Nephron progenitor cell (in vitro differentiated cells): ENCODE measurements at places on chromosomes 4 and X.

DNA sequence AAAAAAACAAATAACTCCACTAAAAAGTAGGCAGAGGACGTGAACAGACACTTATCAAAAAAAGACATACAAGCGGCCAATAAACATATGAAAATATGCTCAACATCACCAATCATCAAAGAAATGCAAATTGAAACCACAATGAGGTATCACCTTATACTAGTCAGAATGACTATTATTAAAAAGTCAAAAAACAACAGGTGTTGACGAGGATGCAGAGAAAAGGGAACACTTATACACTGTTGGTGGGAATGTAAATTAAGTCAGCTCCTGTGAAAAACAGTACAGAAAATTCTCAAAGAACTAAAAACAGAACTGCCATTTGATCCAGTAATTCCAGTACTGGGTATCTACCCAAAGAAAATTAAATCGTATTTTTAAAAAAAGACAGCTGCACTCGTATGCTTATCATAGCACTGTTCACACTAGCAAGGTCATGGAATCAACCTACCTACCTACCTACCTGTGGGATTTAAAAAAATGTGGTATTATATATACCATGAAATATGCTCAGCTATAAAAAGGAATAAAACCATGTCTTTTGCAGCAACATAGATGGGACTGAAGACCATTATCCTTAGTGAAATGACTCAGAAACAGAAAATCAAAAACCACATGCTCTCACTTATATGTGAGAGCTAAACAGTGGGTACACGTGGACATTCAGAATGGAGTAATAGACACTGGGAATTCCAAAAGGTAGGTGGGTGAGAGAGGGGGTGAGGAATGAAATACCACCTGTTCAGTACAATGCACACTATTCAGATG, 24.8 kb upstream of the PTPN13 start:
- DNase-seq, result no peak

DNA sequence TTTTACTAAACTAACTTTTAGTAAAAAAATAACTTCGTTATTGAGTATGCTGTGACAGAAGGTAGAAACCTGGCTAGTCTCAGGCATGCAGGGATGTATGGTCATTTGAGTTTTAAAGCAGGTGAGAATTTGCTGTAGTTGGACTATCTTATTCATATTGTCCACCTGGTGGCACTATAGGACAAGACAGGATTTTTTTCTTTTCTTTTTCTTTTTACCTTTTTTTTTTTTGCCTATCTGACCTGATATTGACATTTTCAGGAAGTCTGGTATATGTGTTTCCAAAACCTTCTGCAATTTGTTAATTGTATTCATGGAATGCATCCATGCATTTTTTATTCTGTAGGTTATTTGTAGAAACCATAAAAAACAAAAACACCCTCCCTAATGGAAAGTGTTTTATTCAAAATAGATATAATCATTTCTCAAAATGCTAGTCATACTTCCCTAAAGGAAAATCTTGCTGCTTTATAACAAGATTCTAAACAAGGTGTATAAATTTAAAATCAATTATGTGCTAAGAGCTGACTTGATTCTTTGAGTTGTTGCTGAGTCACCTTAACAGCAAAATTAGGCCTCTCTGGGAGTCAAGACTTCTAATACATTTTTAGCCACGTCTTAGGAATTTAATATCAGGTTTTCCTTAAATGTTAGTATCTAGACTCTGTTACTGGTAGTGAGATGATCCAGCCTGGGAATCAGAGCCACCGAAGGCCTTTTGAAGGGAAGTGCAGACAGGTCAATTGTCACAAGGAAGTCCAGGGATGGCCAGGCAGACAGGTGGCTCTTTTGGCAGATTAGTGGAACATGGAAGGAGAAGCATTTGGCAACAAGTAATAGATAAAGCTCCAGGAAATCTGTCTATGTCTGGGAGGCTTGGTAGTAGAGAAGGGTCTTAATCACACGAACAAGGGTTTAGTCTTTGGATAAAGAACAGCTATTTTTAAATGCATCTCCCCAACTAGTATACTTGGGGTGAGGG, 201.3 kb upstream of the GNPDA2 start:
- DNase-seq, result no peak

GRCh38 chr4:83639849-83640493, 104.1 kb downstream of the GPAT3 start:
- peak; percentile 61 for DNase-seq

- no peak for DNase-seq
These were observed 172.1 kb upstream of the MAGEE2 start for GRCh38 chrX:75957107-75957610.

DNA sequence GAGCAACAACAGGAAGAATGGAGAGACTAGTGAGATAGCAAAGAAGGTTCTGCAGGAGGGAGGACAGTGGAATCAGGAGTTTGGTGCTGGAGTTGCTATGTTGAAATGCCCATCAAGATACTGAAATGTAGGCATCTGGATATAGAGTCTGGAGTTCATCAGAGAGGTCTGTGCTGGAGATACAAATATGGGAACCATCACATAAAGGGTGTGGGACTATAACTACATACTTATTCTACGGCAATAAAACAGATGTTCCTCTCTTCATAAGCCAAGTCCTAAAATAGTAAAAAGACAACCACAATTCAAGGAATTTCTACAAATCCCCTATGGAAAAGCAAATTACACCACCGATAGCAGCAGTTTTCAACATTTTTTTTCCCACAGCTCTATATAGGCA, 1.6 kb downstream of the MED14 start:
- DNase-seq, result no peak

DNA sequence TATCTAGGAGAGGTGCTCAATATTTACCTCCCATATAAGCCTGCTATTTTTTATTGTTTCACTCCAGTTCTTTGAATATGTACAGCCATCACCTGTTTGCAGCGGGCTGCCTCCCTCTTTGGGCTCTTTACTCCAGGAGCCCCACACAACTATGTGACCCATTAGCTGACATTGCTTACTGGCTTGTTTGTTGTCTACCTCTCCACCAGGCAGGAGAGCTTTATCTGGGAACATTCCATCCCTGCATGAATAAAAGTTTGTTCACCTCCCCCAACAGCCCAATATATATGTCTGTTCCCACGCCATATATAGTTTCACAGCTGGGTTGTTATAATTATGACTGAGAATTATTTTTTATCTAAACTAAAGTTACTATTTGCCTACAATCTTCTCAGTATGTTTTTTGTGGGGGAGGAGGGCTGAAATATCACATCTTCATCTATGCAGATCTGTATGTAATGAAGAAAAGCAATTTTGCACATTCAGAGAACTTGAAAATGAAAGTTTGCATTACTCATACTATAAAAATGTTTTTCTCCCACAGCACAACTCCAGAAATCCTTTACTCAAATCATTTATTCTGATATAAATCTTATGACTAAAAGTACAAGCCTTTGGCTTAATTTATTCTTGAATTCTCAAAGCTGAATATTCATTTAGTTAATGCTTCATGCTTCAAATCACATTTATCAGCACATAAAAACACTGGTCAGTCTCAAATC, 61.2 kb upstream of the DAPP1 start:
- no peak for DNase-seq

GRCh38 chr4:96025011-96025410, 185.1 kb downstream of the PDHA2 start:
- DNase-seq, result no peak

GRCh38 chr4:19562456-19562855, 689.2 kb upstream of the SLIT2 start:
- no peak for DNase-seq

DNA sequence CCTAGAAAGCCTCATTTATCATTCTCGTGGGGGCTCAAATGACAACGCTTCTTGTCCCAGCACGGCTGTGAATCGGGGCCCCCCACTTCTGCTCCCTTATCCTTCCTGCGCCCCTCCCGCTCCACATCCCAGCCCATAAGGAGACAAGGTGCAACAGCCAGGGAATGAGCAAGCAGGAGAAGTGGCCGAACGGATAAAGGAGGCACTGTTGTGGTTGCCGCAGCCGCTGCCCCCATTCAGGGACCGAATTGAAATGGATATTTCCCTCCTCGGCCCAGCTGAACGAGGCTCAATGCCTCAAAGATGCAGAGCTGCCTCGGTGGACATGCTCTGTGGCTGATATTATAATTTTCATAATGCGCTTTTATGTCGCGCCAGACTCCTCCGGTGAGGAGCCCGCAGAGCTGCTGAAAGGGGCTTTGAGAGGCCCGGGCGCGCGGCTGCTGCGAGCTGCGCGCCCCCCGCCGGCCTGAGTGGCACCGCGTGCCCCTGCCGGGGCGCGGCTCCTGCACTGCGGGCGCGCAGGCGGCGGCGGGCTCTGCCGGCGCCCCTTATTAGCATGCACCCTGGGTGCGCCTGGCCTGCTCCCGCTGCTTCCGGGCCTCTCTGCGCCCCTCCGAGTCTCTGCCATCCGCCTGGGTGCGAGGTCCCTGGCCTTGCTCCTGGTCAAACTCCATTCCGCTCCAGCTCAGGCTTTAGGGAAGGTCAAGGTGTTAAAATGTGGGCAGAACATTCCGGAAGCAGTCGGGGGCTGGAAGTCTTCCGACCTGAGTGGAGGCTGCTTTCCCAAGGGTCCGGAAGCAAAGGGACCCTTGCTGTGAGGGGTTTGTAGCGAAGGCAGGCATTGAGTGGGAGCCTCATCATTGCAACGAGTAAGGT, 68.2 kb upstream of the TMEM33 start:
- peak; percentile 40 for DNase-seq

DNA sequence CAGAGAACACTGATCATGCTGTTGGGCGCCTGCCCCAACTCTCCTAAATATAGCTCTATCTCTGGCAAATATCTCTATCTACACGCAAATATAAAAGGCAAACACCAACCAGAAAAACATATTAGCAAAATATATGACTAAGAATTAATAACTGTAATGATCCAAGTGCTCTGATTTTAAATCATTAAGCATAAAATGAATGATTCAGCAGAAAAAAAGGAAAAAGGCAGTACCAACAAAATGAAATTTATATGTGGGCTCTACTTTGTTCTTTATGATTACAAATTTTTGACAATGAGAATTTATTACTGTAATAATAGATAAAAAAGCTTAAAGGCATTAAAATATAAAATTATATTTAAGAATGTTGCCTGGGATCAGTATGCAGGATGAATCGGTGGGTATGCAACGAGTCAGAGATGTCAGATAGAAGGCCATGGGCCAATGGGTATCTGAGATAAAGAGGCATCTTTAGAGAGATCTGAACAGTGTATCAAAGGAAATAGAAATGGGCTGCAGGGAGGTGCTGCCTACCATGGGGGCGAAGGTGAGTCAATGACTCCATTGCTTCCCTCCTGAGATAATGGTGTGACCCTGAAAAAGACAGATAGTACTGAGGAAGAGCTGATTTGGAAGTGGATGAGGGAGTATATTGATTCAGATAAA, 234.8 kb downstream of the SCFD2 start:
- DNase-seq, result no peak

DNA sequence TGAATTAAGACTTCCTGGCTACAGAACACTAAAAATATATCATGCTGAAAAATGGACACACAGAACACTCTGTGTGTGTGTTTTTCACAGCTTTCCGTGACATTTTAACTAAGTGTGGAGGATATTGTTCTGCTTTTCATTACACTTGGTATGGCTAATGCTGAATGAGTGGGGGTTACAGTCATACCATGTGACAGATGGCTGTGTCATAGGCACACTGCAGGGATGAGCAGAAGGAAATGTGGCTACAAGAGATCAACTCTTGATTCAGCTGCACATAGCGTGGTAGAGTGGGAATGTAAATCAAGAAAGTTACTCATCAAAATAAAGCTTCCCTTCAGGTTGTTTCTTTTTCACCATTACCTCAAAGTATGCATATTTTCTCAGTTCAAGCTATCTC, 669.8 kb downstream of the IQCM start:
- no peak for DNase-seq

GRCh38 chrX:139967300-139967699, 2.0 kb upstream of the CXorf66 start:
- no peak for DNase-seq

- no peak for DNase-seq
These were observed 72.4 kb upstream of the TNIP3 start for GRCh38 chr4:121236353-121237068.

- no peak for DNase-seq
These were observed 27.4 kb upstream of the IRAK1 start for GRCh38 chrX:154046940-154047610.

DNA sequence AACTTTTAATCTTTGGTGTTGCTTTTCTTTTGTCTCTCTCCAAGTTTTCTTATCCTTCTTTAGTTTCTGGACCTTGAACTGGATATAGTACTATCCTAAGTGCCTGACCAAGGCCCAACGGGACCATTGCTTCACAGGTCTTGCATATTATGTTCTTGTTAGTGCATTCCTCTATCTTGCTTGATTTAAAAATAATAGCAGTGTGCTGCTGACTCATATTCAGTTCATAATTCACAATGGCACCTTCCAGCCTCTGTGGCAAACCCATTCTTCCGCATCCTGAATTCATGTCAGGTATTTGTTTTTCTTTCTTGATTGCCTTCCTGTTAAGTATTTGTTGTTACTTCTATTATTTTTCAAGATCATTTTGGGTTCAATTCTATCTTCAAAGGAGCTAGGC, 197.1 kb upstream of the GIMD1 start:
- DNase-seq, result no peak

- no peak for DNase-seq
These were observed 34.3 kb downstream of the NYX start for GRCh38 chrX:41481264-41482109.

GRCh38 chrX:36908801-36909675, 99.1 kb upstream of the FAM47C start:
- DNase-seq, result no peak

DNA sequence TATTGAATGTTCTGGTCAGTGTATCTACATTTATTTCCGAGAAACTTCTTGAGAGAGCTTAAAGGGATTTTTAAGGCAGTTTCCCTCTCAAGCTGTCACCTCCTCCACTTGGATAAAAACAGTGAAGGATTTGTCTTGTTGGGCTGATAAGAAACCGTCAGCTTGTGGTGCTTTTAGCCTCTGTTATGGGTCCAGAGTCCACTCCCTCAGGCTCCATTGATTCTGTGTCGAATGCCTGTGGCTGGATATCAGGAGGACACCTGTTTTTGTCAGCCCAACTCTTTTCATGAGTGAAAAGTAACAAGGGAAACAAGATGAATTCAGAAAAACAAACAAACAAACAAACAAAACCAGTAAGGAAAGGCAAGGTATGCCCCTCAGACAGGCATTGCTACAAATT, 12.4 kb downstream of the CLCN4 start:
- DNase-seq, result no peak

DNA sequence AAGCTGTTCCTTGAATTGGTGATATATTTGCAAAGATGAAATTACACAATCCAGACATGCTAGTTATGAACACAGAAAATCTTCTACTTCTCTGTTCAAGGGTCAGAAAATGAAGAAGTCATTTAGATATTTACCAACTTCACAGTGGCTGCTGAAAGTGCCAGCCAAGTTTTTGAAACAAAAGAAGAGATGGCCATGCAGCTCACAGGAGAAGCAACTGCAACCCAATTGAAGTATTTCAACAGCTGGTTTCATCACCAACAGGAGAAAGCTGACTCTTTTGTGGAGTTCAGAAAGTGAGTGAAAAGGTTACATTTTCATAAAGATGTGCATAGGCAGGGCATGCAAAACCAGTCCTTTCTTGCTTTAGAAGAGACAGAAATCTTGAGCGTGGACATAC, 70.1 kb upstream of the LSM6 start:
- no peak for DNase-seq
